ENCODE measurements at places on chromosomes 12 and 14.

GRCh38 chr14:72607386-72608130, 286.3 kb downstream of the DPF3 start:
- DNase-seq = no peak

- DNase-seq = peak; percentile 2
These were observed 47.3 kb upstream of the GTF2A1 start for GRCh38 chr14:81268016-81268416.

DNA sequence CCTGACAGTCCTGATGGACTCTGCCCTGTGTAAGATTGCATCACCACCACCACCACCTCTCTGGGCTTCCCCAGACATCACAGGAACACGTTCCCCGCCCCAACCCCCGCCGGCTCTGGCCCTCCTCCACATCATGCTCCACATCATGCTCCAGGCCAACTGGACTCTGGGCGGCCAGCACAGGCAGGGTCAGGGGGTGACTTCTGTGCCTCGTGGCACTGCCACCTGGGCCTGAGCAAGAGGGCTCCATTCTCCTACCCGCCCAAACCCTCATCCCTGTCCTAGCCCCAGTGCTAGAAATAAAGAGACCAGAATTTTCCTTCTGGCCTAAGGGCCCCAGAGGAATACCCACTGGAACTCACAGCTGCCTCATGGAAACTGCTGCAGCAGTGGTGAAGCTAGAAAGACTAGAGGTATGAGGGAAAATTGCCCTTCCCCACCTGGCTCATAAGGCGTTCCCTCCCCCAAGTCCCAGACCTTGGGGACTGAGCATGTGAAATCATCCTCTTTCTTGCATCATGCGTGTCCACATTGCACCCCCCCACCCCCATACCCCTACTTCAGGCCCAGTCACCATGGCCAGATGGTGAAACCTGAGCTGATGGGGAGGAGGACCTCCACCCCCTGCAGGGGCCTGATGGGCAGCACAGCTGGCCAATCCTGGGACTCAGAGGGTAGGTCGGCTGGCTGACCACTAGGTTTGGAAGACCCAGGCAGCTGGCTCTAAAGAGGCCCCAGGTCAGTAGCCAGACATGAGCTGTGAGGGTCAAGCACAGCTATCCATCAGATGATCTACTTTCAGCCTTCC, at the start of gene INHBE:
INHBE (plus strand) TSS at position 742 of the 808 bp plus-strand sequence. CDS start 230 bp downstream, outside the sequence.
- DNase-seq = peak; percentile 73

- peak; percentile 74 for DNase-seq
These were observed 32.2 kb upstream of the SERPINA6 start for GRCh38 chr14:94355191-94355794.

DNA sequence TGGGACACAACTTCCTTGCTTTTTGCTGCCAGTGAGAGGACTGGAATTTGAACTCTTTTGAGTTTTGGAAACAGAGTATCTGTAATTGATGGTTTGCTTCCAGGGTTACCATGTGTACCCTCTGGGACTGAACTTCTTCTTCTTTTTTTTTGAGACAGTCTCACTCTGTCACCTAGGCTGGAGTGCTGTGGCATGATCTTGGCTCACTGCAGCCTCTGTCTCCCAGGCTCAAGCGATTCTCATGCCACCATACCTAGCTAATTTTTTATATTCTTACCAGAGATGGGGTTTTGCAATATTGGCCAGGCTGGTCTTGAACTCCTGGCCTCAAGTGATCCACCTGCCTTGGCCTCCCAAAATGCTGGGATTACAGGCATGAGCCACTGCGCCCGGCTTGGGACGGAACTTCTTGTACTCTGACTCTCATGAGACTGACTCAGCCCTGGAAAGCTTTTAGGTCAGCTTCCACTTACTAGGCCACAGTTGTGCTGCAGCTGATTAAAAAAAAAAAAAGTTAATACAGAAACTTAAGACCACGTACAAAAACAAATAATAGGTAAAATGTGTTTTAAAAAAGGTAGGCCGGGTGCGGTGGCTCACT, 15.8 kb downstream of the SEL1L start:
- DNase-seq = peak; percentile 41

DNA sequence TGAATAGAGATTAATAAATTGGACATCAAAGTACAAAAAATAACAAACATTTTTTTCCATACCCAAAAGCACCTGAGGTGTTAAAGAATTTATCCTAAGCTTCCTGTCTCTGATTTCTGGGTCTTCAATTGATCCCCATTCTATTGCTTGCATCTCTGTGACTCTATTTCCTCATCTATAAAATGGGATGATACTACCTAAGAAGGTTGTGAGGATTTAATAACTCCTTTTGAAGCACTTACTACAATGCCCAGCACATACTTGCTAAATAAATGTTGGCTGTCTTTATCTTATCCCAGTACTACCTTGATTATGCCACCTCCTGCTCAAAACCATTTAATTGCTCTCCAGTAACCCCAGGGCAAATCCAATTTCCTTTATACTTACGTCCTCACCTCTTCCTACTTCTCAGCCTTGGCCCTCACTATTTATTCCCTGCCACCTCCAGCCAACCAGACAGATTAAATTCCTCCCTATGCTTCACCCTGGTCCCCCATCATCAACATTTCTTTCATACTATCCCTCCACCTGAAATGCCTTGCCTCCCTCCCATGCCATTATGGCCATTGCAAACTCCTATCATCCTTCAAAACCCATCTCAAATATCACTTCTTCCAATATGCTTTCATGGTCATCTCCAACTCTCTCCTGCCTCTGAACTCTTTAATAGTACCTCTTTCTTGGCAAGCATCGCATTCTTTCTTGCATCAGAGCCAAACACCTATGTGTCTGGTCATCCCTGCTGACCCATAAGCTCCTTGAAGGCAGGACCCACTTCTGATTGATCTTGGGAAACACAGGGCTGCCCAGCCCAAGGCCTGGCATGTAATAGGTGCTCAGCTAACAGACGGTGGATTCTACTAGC, 7.9 kb upstream of the ASIC1 start:
- DNase-seq = no peak

DNA sequence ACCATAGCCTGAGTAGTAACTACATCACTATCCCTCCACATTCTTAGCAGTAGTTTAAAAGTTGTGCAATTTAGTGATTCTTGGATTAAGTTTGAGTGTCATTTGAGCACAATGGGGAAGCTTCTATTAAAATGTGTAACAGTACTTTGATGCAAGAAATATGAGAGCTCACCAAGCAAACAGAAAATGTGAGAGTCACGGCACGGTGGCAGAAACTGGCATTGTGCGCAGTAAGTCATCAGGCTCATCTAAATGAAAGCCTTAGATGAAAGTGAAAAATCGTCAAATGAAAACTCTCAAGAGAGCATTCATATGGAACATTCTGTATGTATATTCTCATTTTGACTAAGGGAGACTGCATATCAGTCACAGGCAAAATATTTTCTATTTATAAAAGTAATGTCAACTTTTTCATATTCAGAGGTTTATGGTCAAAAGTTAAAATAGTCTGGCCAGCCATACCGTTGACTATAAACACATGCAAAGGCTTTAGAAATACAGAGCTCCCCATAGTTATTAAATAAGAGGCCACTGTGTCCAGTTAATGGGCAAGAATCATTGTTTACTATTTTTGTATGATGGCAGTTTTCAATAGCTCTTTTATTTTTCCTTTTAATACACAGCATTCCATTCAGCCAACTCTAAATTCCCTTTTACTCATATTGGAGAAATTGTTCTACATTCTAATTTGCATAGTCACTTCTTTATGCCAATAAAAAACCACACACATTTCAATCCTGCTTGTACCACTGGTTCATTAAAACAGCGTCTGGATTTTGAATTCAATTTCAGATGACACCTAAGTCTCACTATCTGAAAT, 167.9 kb downstream of the PRKD1 start:
- no peak for DNase-seq

DNA sequence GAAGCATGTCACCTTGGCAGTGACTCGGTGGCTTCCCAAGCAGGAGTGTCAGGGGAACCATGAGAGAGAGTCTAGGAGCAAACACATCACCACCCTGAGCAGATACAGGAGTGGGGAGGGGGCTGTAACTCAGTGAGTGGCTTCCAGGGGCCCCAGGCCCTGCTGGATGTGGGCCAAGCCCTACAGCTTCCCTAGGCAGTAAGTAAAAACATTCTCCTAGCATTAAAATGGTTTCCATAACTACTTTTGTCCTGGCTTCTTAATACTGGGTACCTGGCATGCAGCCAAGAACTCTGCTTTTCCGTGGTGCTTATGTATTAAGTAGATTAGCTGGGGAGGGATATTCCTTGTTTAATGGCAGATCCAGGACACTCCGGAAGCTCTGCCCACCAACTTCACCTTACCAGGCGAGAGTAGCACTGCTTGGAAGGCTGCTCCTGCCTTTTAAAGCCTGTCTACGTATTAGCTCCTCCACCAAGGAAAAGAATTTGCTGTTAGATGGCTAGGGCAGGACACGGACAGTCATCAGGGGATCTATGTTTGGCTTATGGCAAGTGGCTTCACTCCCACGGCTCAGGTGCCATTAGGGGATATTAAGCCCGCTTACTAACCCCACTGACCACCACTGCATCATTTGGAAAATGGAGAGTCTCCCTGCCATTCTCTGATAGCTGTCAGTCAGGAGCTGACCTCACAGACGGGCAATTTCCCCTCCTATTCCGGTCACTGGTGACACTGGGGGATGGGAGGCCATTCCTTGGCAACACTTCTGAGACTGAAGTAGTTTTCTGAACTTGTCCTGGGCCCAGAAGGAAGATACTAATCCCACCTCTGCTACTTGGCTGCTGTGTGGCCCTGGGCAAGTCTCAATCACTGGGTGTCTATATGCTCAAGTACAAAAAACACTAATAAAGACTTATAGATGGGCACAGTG, 22.8 kb downstream of the OTUB2 start:
- no peak for DNase-seq

GRCh38 chr14:51490205-51490604, 161.5 kb upstream of the FRMD6 start:
- no peak for DNase-seq

DNA sequence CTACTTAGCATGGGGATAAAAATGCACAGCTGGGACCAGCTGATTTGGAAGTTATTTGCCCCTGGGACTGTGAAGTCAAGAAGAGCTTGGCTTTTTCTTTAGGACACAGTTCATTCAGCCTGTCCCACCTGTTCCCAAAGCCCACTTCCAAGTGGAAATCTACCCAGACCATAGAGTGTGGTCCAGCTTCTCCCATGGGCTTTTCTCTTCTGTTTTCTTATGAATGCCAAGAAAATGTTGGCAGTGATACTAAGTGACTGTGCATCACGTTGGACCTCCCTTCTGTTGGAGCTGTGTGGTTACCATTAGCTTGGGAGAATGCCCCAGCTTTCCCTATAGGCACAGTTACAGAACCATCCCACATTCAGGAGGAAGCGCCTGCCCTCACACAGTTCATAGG, 89.4 kb downstream of the NT5DC3 start:
- DNase-seq = peak; percentile 10

DNA sequence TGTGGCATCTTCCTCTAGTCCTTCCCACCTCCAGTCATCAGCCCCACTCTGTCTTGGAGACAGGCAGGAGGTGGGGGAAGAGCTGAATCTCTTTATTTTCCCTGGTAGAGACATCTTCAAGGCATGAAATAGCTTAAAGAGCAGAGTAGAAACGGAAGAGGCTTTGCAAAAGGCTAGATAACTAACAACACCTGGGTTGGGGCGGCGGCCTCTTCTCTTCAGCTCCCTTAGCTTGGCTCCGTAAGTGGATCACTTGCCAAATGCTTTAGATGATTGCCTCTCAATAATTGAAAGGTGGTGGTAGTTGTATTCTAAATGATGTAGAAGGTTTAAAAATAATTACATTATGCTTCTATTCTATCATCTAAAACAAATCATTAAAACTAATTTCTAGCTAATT, 36.1 kb downstream of the SSPN start:
- DNase-seq = no peak

DNA sequence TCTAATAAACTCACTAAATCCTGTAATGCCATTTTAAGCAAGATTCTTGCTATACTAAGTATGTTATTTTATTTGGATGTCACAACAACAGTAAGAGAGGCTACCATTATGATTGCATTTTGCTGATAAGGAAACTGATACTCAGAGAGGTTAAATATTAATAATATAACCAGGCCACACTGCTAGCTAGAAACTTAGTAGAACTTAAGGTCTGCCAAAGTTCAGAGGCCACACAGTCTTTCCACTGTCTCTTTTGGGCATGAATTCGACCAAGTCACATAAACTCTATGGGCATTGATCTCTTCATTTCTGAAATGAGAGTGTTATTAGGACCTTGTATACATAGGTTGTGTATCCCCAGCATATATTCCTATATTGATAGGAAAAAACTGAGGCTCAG, 147.9 kb downstream of the SYNE2 start:
- no peak for DNase-seq

DNA sequence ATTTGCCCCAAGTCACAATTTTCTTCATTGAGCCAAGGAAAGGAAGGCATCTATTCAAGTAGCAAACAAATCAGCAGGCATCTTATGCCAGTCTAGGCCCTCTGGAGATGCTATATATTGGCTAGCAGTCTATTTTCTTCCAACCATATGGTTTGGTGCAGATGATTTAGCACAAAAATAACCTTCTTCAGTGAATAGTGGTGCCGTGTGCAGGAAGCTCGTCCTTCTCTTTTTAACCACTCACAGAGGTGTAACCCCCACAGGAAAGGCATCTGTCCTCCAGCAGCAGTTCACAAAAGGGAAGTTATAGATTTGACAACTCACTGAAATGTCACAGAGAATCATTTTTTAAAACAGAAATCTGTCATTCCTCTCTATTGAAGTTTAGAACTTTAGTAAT, 445.7 kb upstream of the SYT1 start:
- DNase-seq = no peak

DNA sequence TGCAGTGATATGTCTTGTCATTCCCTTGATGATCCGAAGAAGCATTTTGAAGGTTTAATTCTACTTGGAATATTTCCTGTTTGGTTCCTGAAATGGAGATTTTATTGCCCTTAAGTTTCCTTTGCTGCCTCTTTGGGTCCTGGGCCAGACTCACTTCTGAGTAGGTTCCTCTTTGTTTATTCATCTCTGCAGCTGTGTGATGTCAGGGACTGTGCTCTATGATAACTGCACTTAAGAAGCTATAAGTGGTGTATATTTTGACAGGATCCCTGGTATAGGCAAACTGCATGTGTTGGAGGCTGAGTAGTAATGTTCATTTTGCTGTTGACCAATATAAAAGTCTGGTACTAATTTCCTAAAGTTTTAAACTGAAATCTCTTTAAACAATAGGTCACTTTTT, at the start of gene KLRC4:
KLRC4 (minus strand) TSS at position 366 of the 400 bp plus-strand sequence; CDS start at position 184, 182 bp downstream.
- DNase-seq = peak; percentile 19

- peak; percentile 55 for DNase-seq
These were observed 800 bp downstream of the PCNX4 start for GRCh38 chr14:60092526-60092920.

GRCh38 chr12:111596985-111597830, 1.9 kb downstream of the ATXN2 start:
- DNase-seq = peak; percentile 68

- DNase-seq = no peak
These were observed 8.8 kb upstream of the HEBP1 start for GRCh38 chr12:13008741-13009380.

GRCh38 chr14:51224551-51224950, 15.5 kb upstream of the TMX1 start:
- no peak for DNase-seq

GRCh38 chr14:74296037-74296467, 6.7 kb downstream of the ABCD4 start:
- no peak for DNase-seq
